ENCODE measurements at places on chromosomes 7 and 10.

- H3K4me3 ChIP-seq = no peak overlapping the region
- no peaks in the 10 kb centered on the region for H3K4me1 ChIP-seq
- no peaks in the 10 kb centered on the region for H3K27me3 ChIP-seq
- H3K36me3 ChIP-seq = no peaks in the 10 kb centered on the region
Observed at GRCh38 chr10:56679578-56679977, 318.5 kb upstream of the ZWINT start.

- H3K4me3 ChIP-seq = peak overlapping the region; percentile 71
- H3K36me3 ChIP-seq = peaks cover 27% of the 10 kb centered on the region
- no peaks in the 10 kb centered on the region for H3K27me3 ChIP-seq
- peak overlapping the region; percentile 87 for H3K27ac ChIP-seq
- no peak for DNase-seq
- peaks cover 89% of the 10 kb centered on the region for H3K4me1 ChIP-seq
Observed at GRCh38 chr10:6597478-6597877, 17.4 kb upstream of the PRKCQ start.

GRCh38 chr10:48805848-48806247 is 121.2 kb downstream of the WDFY4 start:
- H3K27ac ChIP-seq = peak overlapping the region; percentile 83
- H3K4me1 ChIP-seq = peaks cover 65% of the 10 kb centered on the region
- no peaks in the 10 kb centered on the region for H3K27me3 ChIP-seq
- H3K36me3 ChIP-seq = peaks cover 3% of the 10 kb centered on the region

DNA sequence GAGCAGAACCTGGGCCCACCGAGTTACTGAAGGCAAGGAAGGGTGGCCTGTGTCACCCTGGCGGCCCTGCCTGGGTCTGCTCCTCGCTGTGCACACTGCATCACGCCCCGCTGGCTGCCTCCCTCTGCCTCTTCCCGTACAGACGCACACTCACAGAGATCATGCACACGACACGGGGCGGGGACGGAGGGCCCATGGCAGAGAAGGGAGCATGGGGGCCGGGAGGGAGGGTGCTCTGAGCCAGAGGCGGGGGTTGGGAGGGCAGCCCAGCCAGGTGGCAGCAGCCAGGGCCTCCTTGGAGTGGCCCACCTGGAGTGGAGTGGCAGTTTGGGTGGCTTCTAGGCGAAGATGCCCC is 16.6 kb downstream of the BUD23 start:
- H3K4me1 ChIP-seq = peaks cover 2% of the 10 kb centered on the region
- DNase-seq = no peak
- peaks cover 13% of the 10 kb centered on the region for H3K36me3 ChIP-seq
- H3K27me3 ChIP-seq = no peaks in the 10 kb centered on the region
- peak overlapping the region; percentile 25 for H3K27ac ChIP-seq
- H3K4me3 ChIP-seq = no peak overlapping the region

DNA sequence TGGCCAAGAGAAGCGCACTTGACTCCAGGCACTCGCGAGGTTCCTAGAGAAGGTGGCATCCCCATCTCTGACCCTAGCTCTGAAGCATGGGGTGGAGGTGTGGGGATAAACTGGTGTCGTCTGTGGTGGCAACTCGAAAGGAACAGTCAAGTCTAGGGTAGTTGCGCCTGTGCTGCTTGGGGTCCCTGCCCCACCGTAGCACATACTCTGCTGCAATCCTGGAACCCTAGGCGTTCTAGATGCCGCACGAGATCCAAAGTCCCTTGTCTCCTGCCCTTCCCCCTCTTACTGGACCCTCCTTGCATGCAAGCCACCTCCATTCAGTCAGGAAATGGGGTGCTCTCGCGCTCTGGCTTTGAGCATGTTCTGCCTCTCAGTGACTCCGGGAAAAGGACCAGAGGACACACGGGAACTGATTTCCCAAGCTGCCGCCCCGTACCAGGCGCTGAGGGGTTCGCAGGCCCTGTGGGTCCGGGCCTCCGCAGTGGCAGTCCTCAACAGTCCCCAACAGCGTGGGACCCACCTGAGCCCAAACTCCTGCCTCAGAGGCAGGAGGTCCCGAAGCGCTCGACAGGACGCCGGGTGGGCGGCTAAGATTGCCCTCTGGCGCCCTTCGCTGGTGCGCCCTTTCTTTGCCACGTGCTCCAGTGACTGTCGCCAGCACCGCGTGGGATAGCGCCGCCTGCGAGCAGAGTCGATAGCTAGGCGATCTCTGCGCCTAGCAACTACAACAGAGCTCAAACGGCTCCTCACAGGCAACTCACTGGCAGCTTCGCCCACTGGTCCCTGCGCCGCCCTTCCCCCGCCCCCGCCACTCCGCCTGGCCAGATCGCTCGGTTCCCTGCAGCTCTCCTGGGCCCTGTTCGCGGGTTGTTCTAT is 452.0 kb downstream of the REEP3 start:
- H3K36me3 ChIP-seq = no peaks in the 10 kb centered on the region
- H3K27me3 ChIP-seq = no peaks in the 10 kb centered on the region
- no peak overlapping the region for H3K27ac ChIP-seq
- H3K4me1 ChIP-seq = peaks cover 1% of the 10 kb centered on the region
- no peak overlapping the region for H3K4me3 ChIP-seq

DNA sequence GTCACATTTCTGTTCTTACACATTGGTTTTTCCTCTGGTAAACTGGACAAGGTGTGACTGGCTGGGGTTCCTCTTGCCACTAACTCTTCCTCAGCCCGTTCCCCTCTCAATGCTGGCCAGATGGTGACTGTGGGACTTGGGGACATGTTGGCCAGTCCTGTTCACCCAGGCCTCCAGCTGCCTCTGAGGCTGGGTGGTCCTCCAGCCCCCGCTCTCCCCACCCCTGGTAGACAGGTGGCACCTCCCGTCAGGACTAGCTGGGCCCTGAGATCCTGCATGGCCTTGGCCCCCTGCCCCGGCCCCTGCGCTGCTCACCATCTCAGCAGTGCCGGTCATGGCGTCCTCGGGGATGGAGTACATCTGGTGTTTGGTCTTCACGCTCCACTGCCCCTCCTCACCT is 10.8 kb upstream of the MYL7 start:
- no peaks in the 10 kb centered on the region for H3K36me3 ChIP-seq
- no peak overlapping the region for H3K4me3 ChIP-seq
- DNase-seq = no peak
- H3K4me1 ChIP-seq = no peaks in the 10 kb centered on the region

DNA sequence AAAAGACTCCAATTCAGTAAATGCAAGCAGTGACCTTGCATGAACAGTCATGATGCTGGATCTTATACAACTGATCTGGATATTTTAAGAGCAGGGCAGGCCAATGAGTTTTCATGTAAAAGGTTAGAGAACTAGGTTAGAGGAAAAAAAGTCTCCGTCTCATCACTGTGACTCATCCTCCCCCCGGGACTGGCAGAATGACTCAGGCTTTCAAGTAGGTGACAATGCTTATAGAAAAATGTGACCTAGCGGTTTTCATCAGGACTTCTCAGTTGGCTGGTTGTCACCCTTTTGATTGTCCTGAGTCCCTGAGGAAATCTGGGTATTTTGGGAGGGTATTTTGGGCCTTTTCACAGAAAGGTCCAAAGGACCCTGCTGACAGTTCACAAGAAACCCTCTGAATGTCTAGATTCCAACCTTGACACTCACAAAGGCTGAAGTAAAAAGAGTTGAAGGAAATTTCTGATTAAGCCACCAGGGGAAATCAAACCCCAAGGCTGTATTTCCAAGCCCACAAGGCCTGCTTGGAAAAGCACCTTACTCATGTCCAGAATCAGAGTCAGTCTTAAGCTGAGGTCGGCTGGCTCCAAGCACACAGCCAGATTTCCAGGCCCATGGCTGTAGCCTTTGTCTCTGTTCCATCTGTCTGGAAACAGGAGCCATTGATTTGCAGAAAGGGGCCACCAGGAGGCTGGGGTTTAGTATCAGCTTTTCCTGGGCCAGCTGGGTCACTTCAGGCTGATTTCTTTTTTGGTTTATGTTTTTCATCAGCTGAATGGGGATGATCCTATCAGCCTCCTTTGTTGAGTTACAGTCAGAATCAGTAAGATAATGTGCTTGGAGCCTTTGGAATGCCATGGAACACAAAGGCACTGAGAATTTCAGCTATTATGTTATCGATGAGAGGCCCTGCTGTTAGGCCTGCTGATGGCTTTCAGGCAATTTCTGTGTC is 226.4 kb upstream of the HABP2 start:
- no peak overlapping the region for H3K4me3 ChIP-seq
- no peaks in the 10 kb centered on the region for H3K36me3 ChIP-seq
- DNase-seq = no peak
- H3K27me3 ChIP-seq = peaks cover 2% of the 10 kb centered on the region

GRCh38 chr10:43160046-43160920 is 22.0 kb downstream of the CSGALNACT2 start:
- H3K36me3 ChIP-seq = peaks cover 46% of the 10 kb centered on the region
- no peak for DNase-seq
- no peaks in the 10 kb centered on the region for H3K27me3 ChIP-seq
- H3K27ac ChIP-seq = peak overlapping the region; percentile 32
- H3K4me3 ChIP-seq = no peak overlapping the region
- peaks cover 39% of the 10 kb centered on the region for H3K4me1 ChIP-seq

DNA sequence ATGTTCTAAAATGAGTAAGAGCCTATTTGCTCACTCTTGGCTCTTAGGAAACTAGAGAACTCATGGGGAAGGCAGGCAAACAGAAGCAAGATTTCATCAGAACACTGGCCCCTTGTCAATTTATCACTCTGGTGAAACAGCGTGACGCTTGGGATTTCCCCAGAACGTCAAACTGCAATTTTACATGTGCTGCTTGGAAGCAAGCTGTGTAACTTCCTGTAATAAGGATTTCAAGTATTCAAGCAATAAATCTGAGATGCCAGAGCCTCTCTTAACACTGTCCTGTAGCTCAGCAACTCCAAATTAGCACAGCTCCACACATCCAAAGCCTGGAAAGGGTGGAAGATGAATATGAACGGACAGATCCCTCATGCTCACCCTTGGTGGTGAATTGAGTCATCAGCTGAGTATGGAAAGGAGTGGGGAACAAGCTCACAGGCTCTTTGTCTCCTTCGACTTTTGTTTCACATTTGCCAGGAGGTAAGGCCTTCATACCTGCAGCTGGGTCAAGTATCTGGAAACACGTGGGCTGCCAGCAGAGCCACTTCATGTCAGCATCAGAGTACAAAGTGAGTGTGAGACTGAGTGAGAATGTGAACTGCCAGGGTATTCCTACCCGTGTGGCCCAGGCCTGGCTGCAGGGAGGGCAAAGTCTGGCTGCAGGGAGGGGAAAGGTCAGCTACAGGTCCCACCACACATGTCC is 140.4 kb upstream of the NAMPT start:
- no peaks in the 10 kb centered on the region for H3K27me3 ChIP-seq
- H3K4me3 ChIP-seq = peak overlapping the region; percentile 6
- DNase-seq = no peak
- H3K36me3 ChIP-seq = no peaks in the 10 kb centered on the region
- H3K27ac ChIP-seq = peak overlapping the region; percentile 2

- no peak for DNase-seq
- H3K4me3 ChIP-seq = no peak overlapping the region
Observed at GRCh38 chr10:130960531-130960930, 351.0 kb downstream of the TCERG1L start.

GRCh38 chr7:11667810-11668185 is 164.2 kb downstream of the THSD7A start:
- H3K27me3 ChIP-seq = no peaks in the 10 kb centered on the region
- DNase-seq = no peak
- no peak overlapping the region for H3K27ac ChIP-seq
- H3K36me3 ChIP-seq = no peaks in the 10 kb centered on the region
- no peaks in the 10 kb centered on the region for H3K4me1 ChIP-seq

- no peaks in the 10 kb centered on the region for H3K27me3 ChIP-seq
- peaks cover 37% of the 10 kb centered on the region for H3K4me1 ChIP-seq
- H3K36me3 ChIP-seq = peaks cover 33% of the 10 kb centered on the region
- no peak for DNase-seq
Observed at GRCh38 chr10:21740989-21741388, 207.0 kb downstream of the MLLT10 start.

GRCh38 chr7:125099519-125099918 is 169.9 kb upstream of the POT1 start:
- H3K27ac ChIP-seq = no peak overlapping the region
- no peaks in the 10 kb centered on the region for H3K36me3 ChIP-seq
- no peaks in the 10 kb centered on the region for H3K4me1 ChIP-seq
- no peak overlapping the region for H3K4me3 ChIP-seq
- no peaks in the 10 kb centered on the region for H3K27me3 ChIP-seq

DNA sequence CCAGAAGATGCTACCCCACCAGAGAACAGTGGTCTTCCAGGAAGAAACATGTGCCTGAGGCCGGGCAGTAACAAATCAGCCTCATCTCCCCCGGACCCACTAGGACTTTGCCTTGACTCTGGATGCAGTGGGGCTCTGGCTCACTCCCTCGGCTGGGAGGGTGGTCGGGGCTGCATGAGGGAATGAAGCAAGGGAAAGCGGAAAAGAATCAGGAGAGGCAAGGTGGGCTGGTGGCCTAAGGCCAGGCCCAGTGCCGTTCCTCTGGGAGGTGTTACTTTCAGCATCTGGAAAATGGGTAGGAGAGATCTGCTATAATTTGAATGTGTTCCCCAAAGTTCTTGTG is 51.8 kb downstream of the CLEC2L start:
- H3K4me1 ChIP-seq = no peaks in the 10 kb centered on the region
- no peaks in the 10 kb centered on the region for H3K36me3 ChIP-seq
- no peak for DNase-seq

DNA sequence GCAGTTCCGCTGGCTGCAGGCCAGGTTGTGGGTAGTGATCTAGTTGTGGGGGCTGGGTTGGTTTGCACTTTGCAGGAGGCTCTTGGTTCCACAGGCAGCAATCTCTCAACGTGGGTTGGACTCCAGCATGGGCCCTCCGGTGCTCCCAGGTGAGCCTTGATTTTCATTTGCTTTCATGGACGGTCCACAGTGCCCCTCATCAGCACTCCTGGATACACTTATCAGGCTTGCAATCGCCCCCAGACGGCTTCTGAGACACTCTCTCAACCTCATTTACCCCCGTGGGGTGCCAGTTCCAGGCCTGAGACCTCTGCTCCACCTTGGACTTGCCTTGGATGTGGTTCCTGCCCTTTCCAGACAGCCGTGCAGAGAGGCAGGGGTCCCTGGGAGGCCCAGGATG is 31.3 kb upstream of the ZNF273 start:
- no peak overlapping the region for H3K27ac ChIP-seq
- no peaks in the 10 kb centered on the region for H3K36me3 ChIP-seq
- DNase-seq = no peak
- no peak overlapping the region for H3K4me3 ChIP-seq
- H3K4me1 ChIP-seq = no peaks in the 10 kb centered on the region
- H3K27me3 ChIP-seq = peaks cover 2% of the 10 kb centered on the region

All from activated naive CD8-positive, alpha-beta T cell treated with anti-CD3 and anti-CD28 coated beads, Interleukin-2, amount 10 ng/mL, durations not matched to agents 7 days and 5 days (primary cell).